IMR-90 (cell line): ENCODE measurements at places on chromosomes 2 and 18. TPM values are rescaled to one million over a fixed set of nuclear protein-coding genes. Genes with fewer than 3 reads are reported as not detected.

Gene NETO1
- 0.29 and 0.42 TPM in 2 replicates for polyA plus RNA-seq

Gene ACOXL
- polyA plus RNA-seq: not detected in 2 replicates

Gene PAIP2B
- polyA plus RNA-seq: 0.14 and 0.15 TPM in 2 replicates

Gene AMER3
- polyA plus RNA-seq: not detected in 2 replicates

Gene VSNL1
- polyA plus RNA-seq: 0.24 and 0.32 TPM in 2 replicates

Gene COLEC12
- polyA plus RNA-seq: 0.83 and 1.0 TPM in 2 replicates

Gene ZAP70
- 0.09 TPM in 2 replicates for polyA plus RNA-seq

Gene OSR1
- 48.0 and 51.9 TPM in 2 replicates for polyA plus RNA-seq

Gene SERPINB10
- not detected in 2 replicates for polyA plus RNA-seq

DNA sequence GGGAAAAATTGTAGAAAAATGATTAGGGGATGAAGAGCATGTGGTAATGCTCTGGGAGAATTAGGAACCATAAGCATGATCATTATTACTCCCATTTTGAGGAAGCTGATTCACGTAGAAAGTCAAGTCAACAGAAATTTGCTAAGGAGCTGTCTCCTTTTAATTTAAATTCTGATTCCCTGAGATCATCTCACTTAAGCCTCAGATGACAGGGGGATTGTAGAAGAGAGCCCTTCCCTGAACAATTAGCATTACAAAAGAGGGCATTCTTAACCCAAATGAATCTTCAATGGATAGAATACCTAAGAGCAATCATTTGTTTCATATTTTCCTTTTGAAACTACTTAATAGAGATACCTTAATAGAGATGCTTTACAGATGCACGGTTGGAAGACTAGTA is 267.9 kb downstream of the NYAP2 start:
- H3K27ac ChIP-seq: no peak overlapping the region
- DNase-seq: no peak
- no peaks in the 10 kb centered on the region for H3K27me3 ChIP-seq
- H3K4me3 ChIP-seq: no peak overlapping the region
- H3K4me1 ChIP-seq: no peaks in the 10 kb centered on the region
- H3K36me3 ChIP-seq: no peaks in the 10 kb centered on the region

- no peak for DNase-seq
- peaks cover 18% of the 10 kb centered on the region for H3K36me3 ChIP-seq
- no peak overlapping the region for H3K4me3 ChIP-seq
These were observed 58.7 kb downstream of the ABCG8 start for GRCh38 chr2:43897492-43897891.

DNA sequence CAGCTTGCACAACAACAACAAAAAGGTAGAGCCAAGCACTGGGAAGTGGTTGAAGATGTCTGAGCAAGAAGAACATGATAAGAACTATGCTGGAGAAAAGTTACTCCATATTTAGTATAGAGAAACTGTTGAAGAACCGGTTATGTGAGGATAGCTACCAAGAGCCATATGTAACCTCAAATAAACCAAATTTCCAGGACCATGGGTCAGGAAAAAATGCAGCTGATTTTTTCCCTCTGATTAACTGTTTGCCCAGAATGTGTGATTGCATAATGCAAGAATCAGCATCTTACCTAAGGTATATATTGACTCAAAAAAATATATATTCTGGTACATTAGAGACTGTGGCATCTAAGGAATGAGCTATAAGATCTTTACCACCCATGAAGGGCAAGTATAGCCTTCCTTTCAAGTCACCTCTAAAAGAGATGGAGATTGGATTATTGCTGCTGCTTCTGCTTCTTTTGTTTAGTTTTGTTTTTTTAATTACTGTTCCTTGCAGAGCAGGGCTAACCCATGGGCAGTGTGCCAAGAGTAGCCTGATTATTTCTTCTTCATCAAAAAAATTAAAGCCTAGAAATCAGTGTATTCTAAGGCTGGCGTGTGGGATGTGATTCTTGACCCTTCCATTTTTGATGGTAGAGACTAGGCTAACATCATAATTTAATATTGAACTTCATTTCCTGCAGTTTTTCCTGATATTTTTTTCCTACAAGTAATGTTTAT is 76.9 kb upstream of the MAP3K20 start:
- H3K4me3 ChIP-seq: no peak overlapping the region
- DNase-seq: no peak
- no peaks in the 10 kb centered on the region for H3K27me3 ChIP-seq
- no peak overlapping the region for H3K27ac ChIP-seq
- H3K36me3 ChIP-seq: no peaks in the 10 kb centered on the region

GRCh38 chr2:32622570-32623310 is 5.1 kb upstream of the TTC27 start:
- H3K36me3 ChIP-seq: peaks cover 14% of the 10 kb centered on the region
- H3K27ac ChIP-seq: no peak overlapping the region
- DNase-seq: no peak
- H3K4me3 ChIP-seq: no peak overlapping the region

- H3K4me3 ChIP-seq: no peak overlapping the region
- DNase-seq: no peak
- H3K27ac ChIP-seq: no peak overlapping the region
These were observed 71.2 kb upstream of the ALKAL2 start for GRCh38 chr2:359047-359446.

- H3K36me3 ChIP-seq: no peaks in the 10 kb centered on the region
- no peaks in the 10 kb centered on the region for H3K27me3 ChIP-seq
- H3K4me1 ChIP-seq: peaks cover 4% of the 10 kb centered on the region
These were observed at the start of gene MSH6 for GRCh38 chr2:47782671-47783485. Gene MSH6, plus strand, starts transcription at chr2:47783145. Its CDS starts 89 bp downstream, at chr2:47783234.

GRCh38 chr2:151476287-151476686 is 66.6 kb downstream of the RIF1 start:
- H3K4me1 ChIP-seq: no peaks in the 10 kb centered on the region; the same call in 1 of the 2 replicates
- H3K27ac ChIP-seq: no peak overlapping the region
- no peak overlapping the region for H3K4me3 ChIP-seq
- H3K36me3 ChIP-seq: peaks cover 14% of the 10 kb centered on the region; the same call in 1 of the 2 replicates

DNA sequence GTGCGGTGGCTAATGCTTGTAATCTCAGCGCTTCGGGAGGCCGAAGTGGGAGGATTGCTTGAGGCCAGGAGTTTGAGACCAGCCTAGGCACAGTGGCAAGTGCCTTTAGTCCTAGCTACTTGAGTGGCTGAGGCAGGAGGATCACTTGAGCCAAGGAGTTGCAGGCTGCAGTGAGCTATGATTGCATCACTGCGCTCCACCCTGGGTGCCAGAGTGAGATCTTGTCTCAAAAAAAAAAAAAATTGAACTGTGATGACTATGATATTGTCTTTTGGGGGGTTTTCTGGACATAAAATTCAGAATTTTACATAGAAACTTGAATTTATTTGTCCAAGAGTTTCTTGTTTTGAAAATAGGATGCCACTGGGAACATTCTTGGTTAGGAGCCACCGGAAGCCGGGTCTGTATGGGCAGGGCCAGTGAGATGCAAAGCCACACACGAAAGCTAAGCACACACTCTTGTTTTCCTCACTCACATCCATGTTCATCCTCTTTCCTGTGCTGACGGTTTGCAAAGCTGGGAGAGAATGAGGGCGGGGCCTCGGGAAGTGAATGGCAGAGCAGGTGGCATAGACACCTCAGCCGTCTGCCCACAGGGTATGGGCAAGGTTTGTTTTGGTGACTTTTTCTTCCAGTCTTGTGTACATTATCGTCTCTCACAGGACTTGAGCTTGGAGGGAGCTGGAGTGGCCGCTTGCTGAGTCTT is 12.6 kb downstream of the AGAP1 start:
- no peaks in the 10 kb centered on the region for H3K27me3 ChIP-seq
- no peak overlapping the region for H3K27ac ChIP-seq
- H3K4me3 ChIP-seq: no peak overlapping the region
- H3K36me3 ChIP-seq: no peaks in the 10 kb centered on the region
- peaks cover 19% of the 10 kb centered on the region for H3K4me1 ChIP-seq

DNA sequence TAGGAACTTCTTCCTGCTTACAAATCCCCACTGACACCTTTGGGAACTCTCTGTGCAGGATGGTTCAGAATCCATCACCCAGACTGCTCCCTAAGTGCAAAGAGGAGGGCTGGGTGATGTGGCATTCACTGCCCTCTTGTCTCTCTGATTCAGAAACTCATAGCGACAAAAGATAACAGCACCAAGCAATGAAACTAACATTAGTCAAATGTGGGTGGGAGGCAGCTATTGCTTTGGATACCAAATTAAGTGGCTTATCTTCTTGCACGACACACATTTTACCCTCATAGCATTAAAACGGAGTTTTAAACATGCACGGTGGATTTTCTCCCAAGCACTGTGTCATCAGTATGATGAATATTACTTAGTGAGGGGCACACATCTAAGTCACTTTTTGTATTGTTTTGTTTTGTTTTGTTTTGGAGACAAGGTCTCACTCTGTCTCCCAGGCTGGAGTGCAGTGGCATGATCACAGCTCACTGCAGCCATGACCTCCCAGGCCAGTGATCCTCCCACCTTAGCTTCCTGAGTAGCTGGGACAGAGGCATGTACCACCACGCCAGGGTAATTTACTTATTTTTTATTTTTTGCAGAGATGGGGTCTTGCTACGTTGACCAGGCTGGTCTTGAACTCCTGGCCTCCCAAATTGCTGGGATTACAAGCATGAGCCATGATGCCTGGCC is 40.9 kb upstream of the NEB start:
- no peak overlapping the region for H3K27ac ChIP-seq
- H3K4me3 ChIP-seq: no peak overlapping the region
- peak; percentile 17 for DNase-seq
- peaks cover 8% of the 10 kb centered on the region; the same call in 1 of the 2 replicates for H3K36me3 ChIP-seq
- H3K27me3 ChIP-seq: no peaks in the 10 kb centered on the region

GRCh38 chr2:23350041-23350791 is 34.8 kb upstream of the KLHL29 start:
- DNase-seq: no peak
- no peaks in the 10 kb centered on the region for H3K4me1 ChIP-seq
- H3K36me3 ChIP-seq: no peaks in the 10 kb centered on the region
- peaks cover 18% of the 10 kb centered on the region for H3K27me3 ChIP-seq
- no peak overlapping the region for H3K27ac ChIP-seq
- no peak overlapping the region for H3K4me3 ChIP-seq

GRCh38 chr2:157911246-157911645 is 35.1 kb upstream of the ACVR1 start:
- no peak for DNase-seq
- H3K27me3 ChIP-seq: no peaks in the 10 kb centered on the region; the same call in 1 of the 2 replicates
- no peak overlapping the region for H3K4me3 ChIP-seq
- H3K4me1 ChIP-seq: no peaks in the 10 kb centered on the region
- no peak overlapping the region for H3K27ac ChIP-seq

GRCh38 chr2:119680457-119681202 is 1.6 kb downstream of the TMEM177 start:
- H3K27ac ChIP-seq: no peak overlapping the region
- peaks cover 5% of the 10 kb centered on the region; the same call in 1 of the 2 replicates for H3K4me1 ChIP-seq
- DNase-seq: no peak
- H3K36me3 ChIP-seq: peaks cover 3% of the 10 kb centered on the region; the same call in 1 of the 2 replicates
- H3K4me3 ChIP-seq: no peak overlapping the region
- H3K27me3 ChIP-seq: 0 out of 2 replicates have a peak, but pooled peaks cover 2% of the 10 kb centered on the region

DNA sequence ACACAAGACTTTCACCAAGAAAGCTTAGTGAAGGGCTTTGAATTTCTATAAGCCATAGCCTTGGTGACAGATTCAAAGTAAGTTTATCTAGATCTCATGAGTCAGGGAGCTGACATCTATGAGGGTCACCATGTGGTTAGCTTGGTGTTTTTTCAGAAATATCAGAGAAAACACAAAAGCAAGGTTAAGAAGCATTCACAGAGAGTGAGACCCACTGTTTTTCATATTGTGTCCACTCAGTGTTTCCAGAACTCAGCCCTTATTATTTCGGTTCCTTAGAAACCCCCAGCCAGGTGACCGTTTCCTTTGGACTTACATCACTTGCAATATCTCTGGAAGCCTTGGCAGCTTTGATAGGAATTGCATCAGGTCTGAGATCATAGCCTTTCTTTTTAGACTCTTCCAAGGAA is 76.6 kb downstream of the NEB start:
- H3K27me3 ChIP-seq: no peaks in the 10 kb centered on the region
- H3K27ac ChIP-seq: no peak overlapping the region
- no peak overlapping the region for H3K4me3 ChIP-seq

GRCh38 chr2:72278046-72278445 is 130.4 kb upstream of the CYP26B1 start:
- no peak overlapping the region for H3K4me3 ChIP-seq
- peak; percentile 79 for DNase-seq
- no peak overlapping the region for H3K27ac ChIP-seq

DNA sequence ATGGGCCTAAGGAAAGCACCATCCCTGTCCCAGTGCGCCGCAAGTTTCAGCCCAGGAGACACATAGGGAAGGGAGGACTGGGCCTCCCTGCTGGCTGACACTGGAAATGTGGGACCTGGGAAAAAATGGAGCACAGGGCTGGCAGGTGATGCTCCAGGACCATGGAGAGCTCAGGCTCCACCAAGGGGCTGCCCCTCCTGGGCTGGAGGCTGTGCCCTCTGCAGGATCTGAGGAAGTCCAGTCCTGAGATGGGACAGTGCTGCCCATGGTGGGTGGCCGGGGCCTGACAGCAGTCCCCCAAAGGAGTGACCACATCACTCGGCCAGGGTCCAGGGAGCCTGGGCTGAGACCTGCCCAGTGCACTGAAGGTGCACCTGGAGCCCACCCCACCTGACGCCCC is 108.6 kb upstream of the TEKT4 start:
- no peaks in the 10 kb centered on the region for H3K4me1 ChIP-seq
- DNase-seq: no peak
- no peak overlapping the region for H3K4me3 ChIP-seq
- H3K27ac ChIP-seq: no peak overlapping the region

DNA sequence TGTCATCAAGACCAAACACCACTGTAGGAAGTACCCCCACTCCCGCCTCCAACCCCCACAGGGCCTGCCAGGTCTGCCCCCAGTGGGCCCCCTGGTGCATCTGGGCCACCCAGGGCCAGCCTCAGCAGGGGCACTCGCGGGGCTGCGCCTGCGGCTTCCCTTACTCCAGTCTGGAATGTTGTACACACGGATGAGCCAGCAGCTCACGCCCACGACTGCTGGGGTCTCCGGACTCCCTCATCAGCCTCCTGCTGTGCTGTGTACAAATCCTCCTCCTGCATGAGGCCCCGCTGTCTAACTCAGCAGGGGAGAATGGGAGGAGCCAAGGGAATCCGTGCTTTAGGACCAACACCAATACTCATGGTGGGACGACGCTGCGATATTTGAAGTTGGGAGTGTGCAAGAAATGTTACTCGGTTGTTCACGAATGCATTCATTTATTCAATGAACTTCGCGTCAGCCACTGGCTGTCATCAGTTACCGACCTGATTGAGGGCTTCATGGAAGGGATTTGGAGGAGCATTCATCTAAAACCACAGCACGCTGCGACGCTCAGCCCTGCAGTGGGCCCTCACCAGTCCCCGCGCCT is 654 bp upstream of the ASB1 start:
- no peaks in the 10 kb centered on the region for H3K27me3 ChIP-seq
- peak overlapping the region; percentile 99 for H3K27ac ChIP-seq
- peak; percentile 68 for DNase-seq
- peak overlapping the region; percentile 96 for H3K4me3 ChIP-seq
- peaks cover 11% of the 10 kb centered on the region for H3K4me1 ChIP-seq
- peaks cover 6% of the 10 kb centered on the region for H3K36me3 ChIP-seq
